ENCODE measurements at places on chromosomes 13 and 19.

DNA sequence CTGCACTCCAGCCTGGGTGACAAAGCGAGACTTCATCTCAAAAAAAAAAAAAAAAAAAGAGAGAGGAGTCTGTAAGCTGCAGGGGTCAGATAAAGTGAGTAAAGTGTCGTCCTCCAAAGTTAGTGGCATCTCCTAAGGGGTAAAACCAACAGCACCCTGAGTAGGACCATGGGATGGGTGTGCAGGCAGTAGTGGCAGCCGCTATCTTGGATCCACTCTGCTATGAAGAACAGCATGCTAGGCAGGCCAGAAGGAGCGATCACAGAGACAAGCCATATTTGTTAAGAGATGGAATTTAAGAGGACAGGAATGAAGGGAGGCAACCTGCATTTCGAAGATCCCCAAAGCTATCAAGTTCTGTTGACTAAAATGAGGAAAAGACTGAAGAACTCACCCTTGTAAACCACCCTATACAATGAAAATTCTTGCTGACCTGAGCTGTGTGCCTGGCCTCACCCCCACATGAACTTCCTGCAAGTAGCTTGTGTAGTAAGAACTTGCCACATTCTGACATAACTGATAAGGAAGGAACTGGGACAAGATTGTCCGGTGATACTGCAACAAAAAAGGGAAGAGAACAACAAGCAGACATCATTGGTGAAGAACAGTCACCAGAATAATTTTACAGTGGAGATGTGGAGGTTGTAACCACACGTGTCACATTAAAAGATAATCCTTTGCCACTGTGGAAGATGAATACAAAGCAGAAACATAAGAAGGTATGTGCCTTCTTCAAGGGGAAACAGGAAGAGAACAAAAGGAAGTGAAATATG is 16.2 kb downstream of the DPY19L3 start:
- no peak for DNase-seq

DNA sequence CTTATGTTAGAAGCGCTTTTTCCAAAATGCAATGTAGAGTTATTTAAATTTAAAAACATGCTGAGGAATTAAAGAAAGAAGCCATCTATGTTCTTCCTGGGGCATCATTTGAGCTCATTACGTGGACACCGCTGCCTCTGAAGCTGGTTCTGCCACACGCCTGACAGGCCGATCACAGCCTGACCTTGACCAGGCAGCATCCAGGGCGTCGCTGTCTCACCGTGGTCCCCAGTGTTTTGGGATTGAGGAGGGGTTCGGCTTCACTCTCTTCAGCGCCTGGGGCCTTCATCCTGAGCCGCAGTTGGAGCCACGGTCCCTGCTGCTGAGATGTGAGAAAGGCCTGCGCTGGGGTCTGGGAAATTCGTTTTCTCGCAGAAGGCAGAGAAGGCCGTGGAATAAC is 64.0 kb downstream of the ATP11A start:
- DNase-seq: no peak

GRCh38 chr13:27427641-27428040 is 3.2 kb downstream of the GTF3A start:
- DNase-seq: no peak

DNA sequence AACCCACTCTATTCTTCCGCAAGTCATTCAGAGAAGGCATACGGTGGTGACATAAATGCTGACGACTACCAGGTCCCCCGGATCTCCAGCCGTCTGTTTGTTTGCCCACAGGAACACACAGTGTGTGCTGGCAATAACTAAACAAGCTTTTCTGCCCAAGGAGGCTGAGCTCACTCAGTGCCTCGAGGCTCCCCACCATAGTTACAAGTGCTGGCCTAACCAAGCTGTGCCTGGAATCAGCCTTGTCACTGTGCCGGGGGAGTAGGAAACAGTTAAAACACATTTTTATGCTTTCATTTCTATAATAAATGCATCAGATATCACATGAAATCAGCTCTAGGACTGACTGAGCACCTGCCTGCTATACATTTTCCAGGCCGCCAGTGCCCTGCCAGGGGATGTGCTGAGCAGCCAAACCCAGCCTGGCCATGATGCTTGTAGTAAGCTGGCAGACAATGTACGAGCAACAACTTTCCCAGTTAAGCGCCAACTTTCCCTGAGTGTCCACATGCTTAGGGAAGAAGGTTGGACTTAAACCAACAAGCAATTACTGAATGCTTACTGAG is 28.1 kb downstream of the BRD4 start:
- no peak for DNase-seq

GRCh38 chr13:74080762-74081161 is 53.4 kb downstream of the KLF12 start:
- no peak for DNase-seq

- no peak for DNase-seq
Measured at GRCh38 chr19:28578208-28578607, 634.7 kb downstream of the UQCRFS1 start.

- no peak for DNase-seq
Measured at GRCh38 chr13:27933580-27934328, 14.0 kb downstream of the PDX1 start.

DNA sequence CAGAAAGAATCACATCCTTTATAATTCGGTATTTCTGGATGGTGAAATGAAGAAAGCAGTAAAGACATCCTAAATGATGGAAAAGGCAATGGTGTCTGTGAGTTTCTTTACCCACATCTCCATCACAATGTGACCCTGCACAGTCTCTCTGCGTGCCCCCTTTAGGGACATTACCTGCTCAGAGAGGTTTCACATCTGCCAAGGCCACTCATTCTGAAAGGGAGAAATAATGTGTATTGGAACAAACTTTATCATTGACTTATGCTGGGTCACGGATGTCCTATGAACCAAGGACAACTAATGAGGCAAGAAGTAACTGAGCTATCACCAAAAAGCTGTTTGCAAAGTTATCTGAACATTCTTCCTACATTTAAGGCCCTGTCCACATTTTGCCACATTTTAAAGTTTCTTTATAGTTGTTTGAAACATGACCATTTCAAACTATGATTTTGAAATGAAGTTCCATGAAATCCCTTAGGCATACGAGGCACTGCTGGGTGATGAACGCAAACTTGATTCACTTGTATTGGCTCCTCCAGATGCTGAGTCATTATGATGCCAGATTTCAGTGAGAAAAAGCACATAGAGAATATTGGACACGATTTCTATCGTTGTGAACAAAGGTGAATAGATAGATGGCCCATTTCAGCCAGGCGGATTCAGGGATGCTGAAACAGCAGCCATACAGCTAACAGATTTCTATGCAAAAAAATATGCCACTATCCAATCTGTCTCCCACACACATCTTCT is 63.5 kb upstream of the HMGB1 start:
- no peak for DNase-seq

- no peak for DNase-seq
Measured at GRCh38 chr13:34833562-34834182, 108.4 kb upstream of the NBEA start.

DNA sequence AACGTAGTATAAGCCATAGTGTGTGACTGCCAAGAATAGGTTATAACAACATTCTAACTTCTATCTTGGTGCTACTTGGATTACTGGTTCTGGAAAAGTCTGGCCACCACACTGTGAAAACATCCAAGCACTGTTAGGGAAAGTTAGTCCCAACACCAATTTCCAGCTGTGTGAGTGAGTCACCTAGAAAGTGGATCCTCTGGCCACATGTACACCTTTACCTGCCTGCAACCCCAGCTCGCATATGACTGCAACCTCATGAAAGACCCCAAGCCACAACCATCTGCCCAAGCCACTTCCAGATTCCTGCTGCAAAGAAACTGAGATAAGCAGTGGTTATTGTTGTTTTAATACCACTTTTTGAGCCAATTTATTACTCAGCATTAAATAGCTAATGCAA is 404.5 kb downstream of the KCTD12 start:
- no peak for DNase-seq

DNA sequence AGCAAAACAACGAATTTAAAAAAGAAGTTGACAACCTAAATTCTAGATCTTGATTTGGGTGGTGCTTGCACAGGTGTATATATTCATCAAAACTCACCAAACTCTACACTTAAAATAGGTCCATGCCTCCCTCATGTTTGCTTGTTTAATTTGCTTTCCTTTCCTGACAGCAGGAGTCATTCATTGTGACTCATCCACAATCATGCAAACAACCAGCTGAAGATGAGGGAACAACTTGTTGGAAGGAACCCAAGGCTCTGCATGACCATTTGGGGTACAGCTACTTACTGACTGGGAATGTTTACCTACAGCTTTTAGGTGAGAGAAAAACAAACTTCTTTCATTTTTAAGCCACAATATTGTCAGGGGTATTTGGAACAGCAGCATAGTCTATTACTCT is 96.6 kb downstream of the RXFP2 start:
- DNase-seq: no peak

GRCh38 chr13:112861876-112862615 is 107.0 kb upstream of the MCF2L start:
- DNase-seq: no peak

DNA sequence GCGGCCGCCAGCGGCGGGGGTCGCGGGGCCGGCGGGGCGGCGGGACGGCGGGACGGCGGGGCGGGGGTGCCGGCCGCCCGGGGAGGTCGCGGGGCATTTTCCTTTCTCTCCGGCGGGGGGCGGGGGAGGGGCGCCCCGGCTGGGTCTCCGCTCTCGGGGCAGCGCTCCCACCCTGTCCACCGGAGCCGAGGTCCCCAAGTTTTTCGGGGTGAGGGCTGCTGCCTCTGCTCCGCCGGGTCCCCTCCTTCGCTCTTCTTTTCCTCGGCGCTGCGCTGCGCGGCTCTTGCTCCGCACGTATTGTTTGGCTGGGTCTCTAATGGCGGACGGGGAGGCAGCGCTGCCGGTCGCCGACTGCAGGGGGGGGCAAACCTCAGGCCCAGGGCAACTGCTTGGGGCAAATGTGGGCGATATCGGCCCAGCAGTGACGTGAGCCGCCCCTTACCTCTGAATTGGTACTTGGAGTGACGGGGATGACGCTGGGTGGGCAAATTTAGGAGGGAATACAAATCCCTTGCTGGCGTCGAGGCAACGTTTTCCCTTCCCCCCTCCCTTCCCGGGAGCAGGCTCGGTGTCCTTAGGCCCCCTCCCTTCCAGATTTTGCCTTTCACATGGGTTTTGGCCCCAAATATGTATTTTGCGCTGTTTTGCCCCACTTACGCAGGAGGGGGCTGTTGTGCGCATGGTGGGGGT is 759 bp downstream of the ZMYM2 start:
- DNase-seq: peak; percentile 70

DNA sequence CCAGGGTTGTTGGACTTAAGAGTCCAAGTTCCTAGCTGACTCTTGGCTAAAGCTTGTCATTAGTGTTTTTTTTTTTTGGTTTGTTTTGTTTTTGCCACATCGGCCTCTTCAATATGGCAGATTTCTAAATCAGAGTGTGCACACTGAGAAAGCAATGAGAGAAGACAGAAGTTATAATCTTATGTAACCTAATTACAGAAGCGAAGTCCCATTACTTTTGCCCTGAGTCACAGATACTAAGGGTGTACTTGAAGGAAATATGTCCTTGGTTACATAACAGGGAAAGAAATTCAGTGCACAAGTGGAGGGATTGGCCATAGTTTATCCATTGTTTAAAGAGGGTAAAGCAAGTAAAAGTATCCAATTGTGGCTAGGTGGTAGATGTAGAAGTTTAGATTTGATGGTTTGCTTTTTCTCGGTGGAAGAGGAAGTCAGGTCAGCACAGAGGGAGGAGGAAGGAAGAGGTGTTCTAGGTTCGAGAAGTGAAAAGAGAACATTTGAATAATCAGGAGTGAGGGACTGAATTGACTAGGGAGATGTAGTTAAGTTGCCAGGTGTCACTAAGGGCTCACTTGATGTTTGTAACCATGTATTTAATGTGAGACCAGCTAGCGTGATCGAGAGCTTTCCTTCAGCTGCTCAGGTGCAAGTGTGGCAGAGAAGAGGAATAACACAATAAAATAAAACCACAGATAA is 12.2 kb downstream of the GTF2F2 start:
- DNase-seq: no peak

DNA sequence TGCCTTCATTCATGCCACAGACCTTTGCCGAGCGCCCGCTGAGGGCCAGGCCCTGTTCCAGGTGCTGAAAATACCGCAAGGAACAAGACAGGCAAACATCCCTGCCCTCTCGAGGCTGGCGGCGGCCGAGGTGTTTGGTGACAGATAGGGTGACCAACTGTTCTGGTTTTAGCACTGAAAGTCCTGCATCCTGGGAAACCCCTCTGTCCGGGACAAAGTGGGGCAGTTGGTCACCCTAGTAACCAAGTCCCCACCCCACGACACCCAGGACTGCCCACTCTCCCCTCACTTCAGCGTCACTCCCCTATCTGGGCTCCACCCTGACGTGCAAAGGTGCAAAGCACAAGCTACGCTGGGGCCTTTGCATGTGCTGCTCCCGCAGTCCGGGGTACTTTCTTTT is 17.3 kb downstream of the ZBTB7A start:
- no peak for DNase-seq

DNA sequence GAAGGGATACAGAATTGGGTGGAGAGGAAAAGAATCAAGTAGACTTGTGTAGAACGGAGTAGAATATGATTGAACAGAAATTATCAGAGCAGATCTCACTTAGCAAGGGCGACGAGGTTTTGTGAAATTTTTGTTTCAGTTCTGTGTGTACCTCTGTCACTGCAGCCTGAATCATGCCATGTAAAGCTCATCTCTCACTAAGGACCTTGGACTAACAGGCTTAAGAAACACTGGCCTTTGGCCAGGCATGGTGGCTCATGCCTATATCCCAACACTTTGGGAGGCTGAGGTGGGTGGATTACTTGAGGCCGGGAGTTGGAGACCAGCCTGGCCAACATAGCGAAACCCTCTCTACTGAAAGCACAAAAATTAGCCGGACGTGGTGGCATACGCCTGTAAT is 62.6 kb downstream of the MYH14 start:
- no peak for DNase-seq

DNA sequence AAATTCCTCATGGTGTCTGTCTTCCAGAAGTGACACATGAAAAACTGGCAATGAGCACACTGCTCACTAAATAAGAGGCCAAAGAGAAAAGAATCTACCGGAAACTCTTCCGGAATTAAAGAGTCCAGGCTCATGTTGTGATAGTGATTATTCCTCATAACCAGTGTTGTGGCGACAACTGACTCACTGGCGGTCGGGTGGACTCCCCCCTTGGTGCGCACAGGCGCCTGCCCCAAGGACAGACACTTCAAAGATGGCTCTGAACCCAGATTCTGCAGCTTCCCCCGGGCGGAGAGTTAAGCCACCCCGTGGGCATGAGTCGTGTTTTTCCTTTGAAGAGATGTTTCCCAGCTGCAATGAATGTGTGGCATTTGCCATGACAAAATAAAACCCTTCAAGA is 10.3 kb downstream of the IL17D start:
- DNase-seq: no peak

- DNase-seq: no peak
Measured at GRCh38 chr19:48607359-48607755, 815 bp downstream of the SPACA4 start.

- no peak for DNase-seq
Measured at GRCh38 chr19:4029247-4029614, 21.7 kb downstream of the PIAS4 start.

GRCh38 chr13:65943024-65943423 is 1287.1 kb downstream of the PCDH9 start:
- DNase-seq: no peak
